ENCODE measurements at places on chromosomes 4 and X.

- no peak for DNase-seq
Observed at GRCh38 chr4:166006217-166006616, 133.2 kb downstream of the TLL1 start.

DNA sequence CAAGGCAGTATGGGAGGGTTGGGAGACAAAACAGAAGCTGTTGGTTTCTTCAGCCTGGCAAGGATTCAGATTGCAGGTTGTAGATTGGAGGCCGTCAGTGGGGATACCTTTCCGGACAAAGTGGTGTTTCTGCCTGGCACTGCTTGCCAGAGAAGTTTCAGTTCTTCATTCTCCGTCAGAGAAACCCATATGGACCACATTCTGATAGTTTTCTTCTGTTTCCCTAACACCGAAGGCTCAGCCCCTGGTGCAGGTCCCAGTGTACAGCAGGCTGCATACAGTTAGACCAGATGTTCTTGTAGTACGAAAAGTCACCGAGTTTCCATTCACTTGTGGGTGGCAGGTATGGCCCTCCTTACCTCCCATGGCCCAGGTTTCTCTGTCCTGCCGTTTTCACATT, 107.3 kb downstream of the PTTG2 start:
- DNase-seq: no peak

DNA sequence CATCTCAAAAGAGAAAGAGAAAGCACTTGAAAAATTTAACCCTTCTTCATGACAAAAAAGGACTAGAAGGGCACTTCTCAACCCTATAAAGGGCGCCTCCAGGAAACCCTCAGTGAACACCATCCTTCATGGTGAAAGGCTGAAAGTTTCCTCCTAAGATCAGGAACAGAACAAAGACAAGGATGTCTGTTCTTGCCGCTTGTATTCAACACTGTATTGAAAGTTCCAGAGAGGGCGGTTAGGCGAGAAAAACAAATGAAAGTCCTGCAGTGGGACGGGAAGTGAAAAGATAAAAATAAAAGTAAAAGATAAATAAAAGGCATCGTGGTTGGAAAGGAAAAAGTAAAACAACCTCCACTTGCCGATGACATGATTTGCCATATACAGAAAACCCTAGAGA, 50.9 kb downstream of the RNF212 start:
- DNase-seq: no peak

DNA sequence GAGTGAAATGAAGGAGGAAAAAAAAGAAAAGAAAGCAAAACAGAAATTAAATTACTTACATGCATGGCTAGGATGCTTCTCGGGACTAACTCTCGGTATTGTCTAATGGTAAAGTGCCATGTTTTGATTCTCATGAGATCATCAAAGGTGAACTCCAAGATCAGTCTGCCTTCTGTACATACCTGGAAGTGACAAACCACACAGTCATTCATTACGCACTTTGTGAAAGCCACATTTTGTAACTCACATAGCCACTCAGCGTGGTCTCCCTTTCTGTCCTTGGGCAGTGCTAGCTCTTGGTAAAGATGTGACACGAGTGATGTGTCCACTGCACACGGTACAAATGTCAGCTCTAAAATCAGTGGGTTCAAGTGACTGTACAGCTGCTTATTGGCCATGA, 309.8 kb downstream of the LDB2 start:
- DNase-seq: no peak
